RWPE1 (cell line): ENCODE measurements at places on chromosomes 11 and 22.

- DNase-seq = no peak
These were observed 47.9 kb downstream of the KCNQ1OT1 start for GRCh38 chr11:2651826-2652271.

DNA sequence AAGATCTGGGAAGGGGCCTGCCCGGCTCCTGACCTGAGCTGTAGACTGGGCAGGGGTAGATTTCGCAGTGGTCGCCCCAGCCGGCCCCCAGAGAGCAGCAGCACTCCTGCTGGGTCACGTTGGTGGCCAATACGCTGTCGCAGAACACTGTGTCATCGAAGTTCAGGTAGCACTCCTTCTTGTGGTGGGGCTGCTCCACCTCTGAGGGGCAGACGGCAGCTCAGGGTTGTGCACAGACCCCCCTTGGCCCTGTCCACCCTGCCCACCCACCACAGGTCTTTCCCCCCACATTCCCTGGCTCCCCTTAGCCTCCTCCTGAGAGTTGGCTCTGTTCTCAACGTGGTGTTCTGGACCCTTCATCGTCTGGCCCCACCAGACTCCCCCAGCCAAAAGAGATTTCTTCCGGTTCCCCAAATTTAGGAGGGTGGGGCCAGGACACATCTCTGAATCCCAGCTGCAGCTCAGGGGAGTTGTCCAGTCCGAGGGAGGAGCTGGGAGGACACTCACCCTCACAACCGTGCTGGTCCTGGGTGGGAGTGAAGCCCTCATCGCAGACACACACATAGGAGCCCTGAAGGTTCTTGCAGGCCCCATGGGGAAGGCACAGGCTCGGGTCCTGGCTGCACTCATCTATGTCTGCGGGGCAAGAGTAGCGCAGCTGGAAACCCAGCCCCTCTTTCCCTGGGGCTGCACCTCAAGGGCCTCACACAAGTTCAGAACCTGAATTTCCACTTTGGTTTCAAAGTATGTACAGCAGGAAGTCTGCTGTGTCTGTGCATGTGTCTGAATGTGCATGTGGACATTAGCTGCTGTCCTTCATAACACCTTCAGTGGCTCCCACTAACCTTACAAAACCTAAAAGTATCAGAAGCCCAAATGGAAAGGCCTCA is 16.5 kb downstream of the SCYL1 start:
- no peak for DNase-seq

GRCh38 chr11:75920848-75921247 is 105.8 kb downstream of the UVRAG start:
- DNase-seq = no peak

DNA sequence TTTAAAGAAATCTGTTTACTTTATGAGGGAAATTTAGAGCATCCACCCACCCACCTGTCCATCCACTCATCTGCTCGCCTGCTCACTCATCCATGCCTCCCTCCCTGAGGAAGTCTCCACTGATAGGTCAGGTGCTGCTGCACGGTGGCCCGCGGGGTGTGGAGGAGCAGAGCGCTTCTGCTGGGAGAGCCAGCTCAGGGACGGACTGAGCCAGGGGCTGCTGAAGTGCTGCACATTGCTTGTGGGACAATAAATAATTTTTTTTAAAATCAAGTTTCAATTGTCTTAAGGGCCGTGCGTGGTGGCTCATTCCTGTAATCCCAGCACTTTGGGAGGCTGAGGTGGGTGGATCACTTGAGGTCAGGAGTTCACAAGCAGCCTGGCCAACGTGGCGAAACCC is 148.9 kb downstream of the TBC1D22A start:
- DNase-seq = no peak

GRCh38 chr11:326592-326841 is 5.9 kb upstream of the IFITM3 start:
- DNase-seq = no peak

DNA sequence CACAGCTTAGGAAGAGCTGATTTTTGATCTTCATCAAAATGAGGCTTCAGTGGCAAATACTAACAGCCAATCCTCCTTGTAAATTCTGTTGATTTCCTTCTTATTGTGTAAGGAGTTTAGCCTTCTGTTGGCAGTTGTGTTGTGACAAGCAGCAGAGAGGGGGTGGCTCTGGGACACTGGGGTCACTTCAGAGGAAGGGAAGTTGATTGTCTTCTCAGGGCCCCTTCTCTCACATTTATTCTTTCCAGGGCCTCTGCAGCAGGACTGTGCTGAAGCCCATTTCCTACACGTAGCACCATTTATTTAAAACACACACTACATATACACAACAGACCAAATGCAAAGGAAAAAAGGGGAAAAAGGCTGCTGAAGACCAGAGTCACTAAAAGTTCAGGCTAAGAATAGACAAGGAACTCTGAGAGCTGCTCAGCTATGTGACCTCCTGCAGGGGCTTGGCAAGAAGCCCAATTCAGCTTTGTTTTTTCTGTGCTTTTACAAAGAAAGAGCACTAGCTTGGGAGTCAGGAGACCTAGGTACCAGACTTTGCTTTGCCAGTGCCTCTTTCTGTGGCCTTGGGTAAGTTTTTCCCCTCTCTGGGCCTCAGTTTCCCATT is 28.3 kb upstream of the UPB1 start:
- DNase-seq = no peak

- no peak for DNase-seq
These were observed at the start of gene PLCB3 for GRCh38 chr11:64251016-64251752. Gene PLCB3 (plus strand): TSS chr11:64251530. CDS start chr11:64251650, 120 bp downstream.
